T-helper 9 cell (primary cell): ENCODE measurements at places on chromosomes 7 and 10.

GRCh38 chr7:156654511-156655234 lies 14.1 kb downstream of the RNF32 start:
- no peak for DNase-seq

- no peak for DNase-seq
Measured at GRCh38 chr7:27895551-27895950, 155.6 kb downstream of the TAX1BP1 start.

- DNase-seq: no peak
Measured at GRCh38 chr7:130367088-130367755, 13.1 kb upstream of the CPA1 start.

DNA sequence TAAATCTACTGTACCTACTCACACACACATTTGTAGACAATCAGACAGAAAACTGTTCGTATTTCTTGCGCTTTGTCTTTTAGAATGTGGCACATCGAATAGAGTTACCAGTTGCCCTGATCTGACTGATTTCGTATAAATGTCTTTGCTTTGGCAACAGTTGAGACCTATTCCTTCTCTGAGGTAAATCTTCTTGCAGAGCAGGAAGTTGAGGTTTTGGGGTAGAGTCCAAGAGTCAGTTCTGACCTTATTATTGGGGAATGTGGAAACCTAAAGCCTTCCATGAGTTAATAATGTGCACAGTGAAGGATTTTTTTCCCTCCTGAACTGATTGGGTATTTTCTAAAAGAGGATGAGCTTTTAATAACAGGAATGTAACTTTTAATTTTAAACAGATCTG lies 135.3 kb downstream of the KIAA1217 start:
- DNase-seq: no peak

DNA sequence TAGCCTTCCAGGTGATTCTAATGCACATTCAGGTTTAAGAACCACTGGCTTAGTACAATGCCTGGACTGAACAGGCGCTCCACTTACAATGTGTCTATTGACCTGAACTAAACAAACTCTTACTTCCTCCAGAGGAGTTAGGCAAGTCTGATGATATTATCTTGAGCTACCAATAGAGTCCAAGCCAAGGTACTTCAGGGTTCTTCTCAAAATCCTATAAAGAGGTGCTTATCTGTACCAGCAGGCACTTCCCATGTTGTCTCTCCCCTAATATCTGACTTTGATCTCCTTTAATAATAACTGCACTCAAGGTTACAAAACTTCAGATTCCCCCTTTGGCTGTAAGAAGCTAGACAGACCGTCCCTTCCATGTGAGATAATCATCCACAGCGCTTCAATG lies 157.0 kb upstream of the SVIL start:
- no peak for DNase-seq

DNA sequence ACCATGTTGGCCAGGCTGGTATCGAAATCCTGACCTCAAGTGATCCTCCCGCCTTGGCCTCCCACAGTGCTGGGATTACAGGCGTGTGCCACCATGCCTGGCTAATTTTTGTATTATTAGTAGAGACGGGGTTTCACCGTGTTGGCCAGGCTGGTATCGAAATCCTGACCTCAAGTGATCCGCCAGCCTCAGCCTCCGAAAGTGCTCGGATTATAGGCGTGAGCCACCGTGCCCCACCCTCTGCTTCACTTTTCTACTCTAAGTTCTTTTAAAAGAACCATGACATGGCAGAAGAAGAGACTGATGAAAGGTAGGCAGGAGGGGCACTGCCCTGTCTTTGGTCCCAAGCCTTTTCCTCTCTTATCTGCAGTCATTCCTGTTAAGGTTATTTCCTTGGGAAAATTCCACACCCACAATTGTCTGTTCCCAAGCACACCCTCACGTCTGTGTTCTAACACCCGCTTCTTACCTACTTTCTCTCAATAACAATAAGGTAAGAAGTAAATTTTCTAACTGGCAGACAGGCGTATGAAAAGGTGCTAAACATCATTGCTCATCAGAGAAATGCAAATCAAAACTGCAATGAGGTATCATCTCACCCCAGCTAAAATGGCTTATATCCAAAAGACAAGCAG lies 291.7 kb downstream of the DPP6 start:
- DNase-seq: no peak

- DNase-seq: no peak
Measured at GRCh38 chr7:6197801-6198551, 74.4 kb downstream of the CYTH3 start.

- no peak for DNase-seq
Measured at GRCh38 chr10:107548301-107548700, 383.8 kb upstream of the SORCS1 start.

DNA sequence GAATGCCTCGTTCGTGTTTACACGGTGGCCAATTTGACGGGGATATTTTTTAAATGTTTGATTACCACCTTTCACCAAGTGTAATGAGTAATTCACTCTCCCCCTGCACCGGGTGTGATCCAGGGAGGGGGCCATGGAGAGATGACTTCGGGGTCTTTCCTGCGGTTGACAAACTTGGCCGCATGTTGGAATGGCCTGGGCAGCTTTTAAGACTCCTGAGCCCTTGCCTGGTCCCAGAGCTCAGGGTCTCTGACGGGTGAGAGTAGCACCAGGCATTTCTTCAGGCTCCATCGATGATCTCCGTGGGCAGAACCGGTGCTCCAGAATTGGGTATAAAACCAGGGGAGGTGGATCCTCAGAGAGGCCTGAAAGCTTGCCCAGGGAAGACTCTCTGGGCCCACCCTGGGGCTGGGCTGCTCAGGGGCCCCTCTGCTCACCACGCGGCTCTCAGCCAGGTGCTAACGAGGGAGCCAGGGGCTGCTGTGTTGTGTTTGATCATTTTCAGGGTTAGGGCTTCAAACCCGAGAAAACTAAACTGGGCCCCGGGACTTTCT lies 882 bp downstream of the ZNF282 start:
- no peak for DNase-seq

GRCh38 chr10:18071591-18071990 lies 68.6 kb upstream of the CACNB2 start:
- no peak for DNase-seq
